ENCODE measurements at places on chromosomes 13 and 19. TPM values are rescaled to one million over a fixed set of nuclear protein-coding genes. Genes with fewer than 3 reads are reported as not detected.

The TMEM38A gene
- polyA plus RNA-seq: 21.6 TPM

The CYP2A6 gene
- polyA plus RNA-seq: not detected

GRCh38 chr13:25292301-25292700 lies 5.0 kb upstream of the MTMR6 start:
- H3K4me3 ChIP-seq: no peak overlapping the region
- peaks cover 6% of the 10 kb centered on the region for H3K4me1 ChIP-seq
- no peak for DNase-seq
- peaks cover 8% of the 10 kb centered on the region for H3K27me3 ChIP-seq
- H3K27ac ChIP-seq: no peak overlapping the region

DNA sequence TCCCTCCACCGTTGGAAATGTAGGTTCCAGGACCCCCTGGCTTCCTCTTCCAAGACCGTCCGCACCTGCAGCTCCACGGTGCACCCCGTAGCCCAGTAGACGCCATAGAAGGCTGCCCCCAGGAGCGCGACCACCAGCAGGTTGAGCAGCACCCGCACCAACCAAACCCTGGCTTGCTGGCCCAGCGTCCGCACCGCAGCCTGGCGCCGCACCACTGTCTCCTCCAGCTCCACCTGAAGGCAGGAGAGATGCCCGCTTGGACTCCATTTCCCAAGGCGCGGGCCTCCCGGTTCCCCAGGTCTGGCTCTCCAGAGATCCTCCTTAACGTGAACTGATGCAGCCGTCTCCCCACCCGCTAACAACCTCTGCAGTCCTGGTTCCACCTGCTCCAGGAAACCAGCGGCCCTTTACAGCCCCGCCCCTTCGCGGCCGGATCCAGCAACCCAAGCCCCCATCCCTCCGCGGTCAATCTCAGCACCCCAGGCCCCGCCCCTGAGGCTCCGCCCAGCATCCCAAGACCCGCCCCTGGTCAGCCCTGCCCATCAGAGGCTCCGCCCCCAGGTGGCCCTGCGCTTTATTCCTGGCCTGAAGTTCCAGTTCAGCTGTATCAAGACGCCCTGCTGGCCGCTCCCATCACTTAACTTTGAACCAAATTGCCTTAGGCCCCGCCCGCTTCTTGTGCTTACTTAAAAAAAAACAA lies 5.0 kb upstream of the LENG1 start:
- H3K36me3 ChIP-seq: no peaks in the 10 kb centered on the region
- H3K4me1 ChIP-seq: peaks cover 54% of the 10 kb centered on the region
- peak overlapping the region; percentile 56 for H3K4me3 ChIP-seq
- H3K27ac ChIP-seq: no peak overlapping the region
- peaks cover 10% of the 10 kb centered on the region for H3K27me3 ChIP-seq
- peak; percentile 61 for DNase-seq

- no peak for DNase-seq
- H3K4me3 ChIP-seq: peak overlapping the region; percentile 69
- peaks cover 47% of the 10 kb centered on the region for H3K4me1 ChIP-seq
- no peaks in the 10 kb centered on the region for H3K27me3 ChIP-seq
- peak overlapping the region; percentile 46 for H3K27ac ChIP-seq
Measured at GRCh38 chr13:112582263-112582662, 5.7 kb downstream of the TUBGCP3 start.

GRCh38 chr19:50344661-50345318 lies 15.6 kb upstream of the KCNC3 start:
- DNase-seq: peak; percentile 71
- peak overlapping the region; percentile 88 for H3K4me3 ChIP-seq
- peaks cover 85% of the 10 kb centered on the region for H3K4me1 ChIP-seq
- no peaks in the 10 kb centered on the region for H3K27me3 ChIP-seq
- peaks cover 2% of the 10 kb centered on the region for H3K36me3 ChIP-seq

All from CD14-positive monocyte (primary cell).